Activated T-helper 2 cell treated with anti-CD3 and anti-CD28 coated beads, Interferon-gamma antibody, Interleukin-2, Interleukin-4, amounts not matched to agents 10 μg/mL and 5 μg/mL and 100 μg/mL, durations not matched to agents 14 hours and 24 hours and 36 hours (primary cell): ENCODE measurements at places on chromosomes 5 and 9. TPM values are rescaled to one million over a fixed set of nuclear protein-coding genes. Genes with fewer than 3 reads are reported as not detected.
A peak's percentile ranks its signal among the peaks of the same experiment; 100 is the strongest.

- H3K27ac ChIP-seq, result no peak overlapping the region
- no peak overlapping the region for H3K4me3 ChIP-seq
- no peaks in the 10 kb centered on the region for H3K36me3 ChIP-seq
- H3K4me1 ChIP-seq, result peaks cover 3% of the 10 kb centered on the region
- H3K27me3 ChIP-seq, result peaks cover 7% of the 10 kb centered on the region
These were observed 48.3 kb upstream of the PIK3R1 start for GRCh38 chr5:68167195-68167651.

GRCh38 chr5:67020096-67020615 lies 176.4 kb downstream of the CD180 start:
- peaks cover 8% of the 10 kb centered on the region for H3K4me1 ChIP-seq
- DNase-seq, result no peak
- H3K36me3 ChIP-seq, result no peaks in the 10 kb centered on the region
- no peaks in the 10 kb centered on the region for H3K27me3 ChIP-seq

DNA sequence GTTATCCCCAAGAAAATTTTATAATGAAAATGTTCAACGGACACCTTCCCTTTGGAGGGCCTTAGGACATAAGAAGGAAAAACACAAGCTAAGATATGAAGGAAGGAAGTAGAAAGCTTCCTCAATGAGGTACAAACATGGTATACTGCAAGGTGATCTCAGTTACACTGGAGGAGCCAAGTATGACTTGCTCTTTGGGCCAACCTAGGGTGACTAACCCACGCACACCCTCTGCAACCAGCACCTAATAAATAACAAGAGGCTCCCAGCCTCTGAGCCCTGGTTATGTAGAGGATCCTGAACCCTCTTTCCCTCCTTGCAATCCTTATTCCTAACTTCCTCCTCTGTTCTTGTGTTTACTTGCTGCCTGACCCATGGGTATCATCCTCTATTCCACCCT lies 38.3 kb upstream of the KCNV2 start:
- H3K27ac ChIP-seq, result no peak overlapping the region
- H3K36me3 ChIP-seq, result no peaks in the 10 kb centered on the region
- H3K27me3 ChIP-seq, result peaks cover 7% of the 10 kb centered on the region
- no peak overlapping the region for H3K4me3 ChIP-seq
- H3K4me1 ChIP-seq, result peaks cover 3% of the 10 kb centered on the region

DNA sequence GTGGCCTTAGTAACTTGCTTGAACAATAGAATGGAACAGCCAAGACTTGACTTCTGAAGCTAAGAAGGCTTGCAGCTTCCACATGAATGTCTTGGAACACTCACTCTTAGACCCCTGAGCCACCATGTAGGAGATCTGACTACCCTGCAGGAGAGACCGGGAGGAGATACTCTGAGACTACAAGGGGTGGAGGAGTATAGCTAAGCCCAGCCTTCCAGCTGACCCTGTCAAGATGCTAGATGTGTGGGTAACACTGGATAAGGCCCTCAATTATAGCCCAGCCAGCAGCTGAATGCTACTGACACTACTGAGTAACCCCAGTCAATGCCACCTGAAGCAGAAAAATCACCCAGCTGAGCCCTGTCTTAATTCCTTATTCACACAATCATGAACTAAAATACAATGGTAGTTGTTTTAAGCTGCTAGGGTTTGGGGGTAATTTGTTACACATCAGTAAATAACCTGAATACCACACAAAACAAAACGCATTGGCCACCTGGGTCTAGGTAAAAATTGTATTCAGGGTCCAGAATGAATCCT lies 180.9 kb downstream of the FSTL4 start:
- peaks cover 43% of the 10 kb centered on the region for H3K27me3 ChIP-seq
- no peaks in the 10 kb centered on the region for H3K4me1 ChIP-seq
- no peak overlapping the region for H3K27ac ChIP-seq
- no peak overlapping the region for H3K4me3 ChIP-seq
- H3K36me3 ChIP-seq, result no peaks in the 10 kb centered on the region

SLC9A3 gene
- total RNA-seq, result 2.4 and 2.8 TPM in 2 replicates

TMEM252 gene
- total RNA-seq, result not detected in 2 replicates

SEMA5A gene
- 0.27 and 0.62 TPM in 2 replicates for total RNA-seq

DNA sequence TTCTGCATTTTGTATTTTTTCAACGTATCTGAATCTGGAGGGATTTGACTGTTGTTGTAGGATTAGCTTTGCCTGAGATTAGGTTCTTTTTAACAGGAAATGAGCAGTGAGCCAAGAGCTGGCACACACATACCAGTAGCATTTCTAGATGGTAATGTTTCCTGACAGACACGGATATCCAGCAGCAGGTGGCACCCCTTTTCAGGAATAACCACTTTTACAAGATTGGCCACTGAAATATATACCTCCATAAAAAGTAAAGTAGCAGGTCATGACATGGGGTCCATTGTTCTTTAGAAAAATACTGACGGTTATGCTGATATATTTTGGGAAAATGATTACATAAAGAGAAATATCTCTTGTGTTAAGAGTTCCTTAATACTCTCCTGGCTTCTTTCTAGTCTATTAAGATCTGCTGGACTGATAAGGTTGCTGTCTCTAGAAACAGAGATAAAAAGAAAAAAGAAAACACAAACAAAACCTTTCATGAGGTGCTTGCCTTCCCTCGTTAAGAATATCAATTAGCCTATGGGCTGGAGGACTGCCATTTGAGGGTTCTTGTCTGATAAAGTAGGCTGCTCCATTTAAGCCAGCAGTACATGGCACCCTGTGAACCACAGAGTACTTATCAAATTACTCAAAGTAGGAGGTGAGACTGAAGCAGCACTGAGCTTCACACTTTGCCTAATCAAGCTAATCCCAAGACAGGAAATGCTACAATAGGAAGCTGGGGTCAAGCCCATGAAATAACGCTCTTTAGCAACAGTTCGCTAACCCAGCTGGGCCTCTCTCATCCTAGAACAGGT lies 101.6 kb upstream of the PCA3 start:
- peaks cover 11% of the 10 kb centered on the region for H3K4me1 ChIP-seq
- no peaks in the 10 kb centered on the region for H3K36me3 ChIP-seq
- DNase-seq, result no peak
- peaks cover 6% of the 10 kb centered on the region for H3K27me3 ChIP-seq
- H3K4me3 ChIP-seq, result no peak overlapping the region

CCDC192 gene
- total RNA-seq, result not detected in 2 replicates

- H3K4me3 ChIP-seq, result no peak overlapping the region
- no peaks in the 10 kb centered on the region for H3K36me3 ChIP-seq
- no peak for DNase-seq
- H3K27me3 ChIP-seq, result peaks cover 40% of the 10 kb centered on the region
- no peak overlapping the region for H3K27ac ChIP-seq
These were observed 18.2 kb upstream of the NREP start for GRCh38 chr5:111775224-111775623.

DNA sequence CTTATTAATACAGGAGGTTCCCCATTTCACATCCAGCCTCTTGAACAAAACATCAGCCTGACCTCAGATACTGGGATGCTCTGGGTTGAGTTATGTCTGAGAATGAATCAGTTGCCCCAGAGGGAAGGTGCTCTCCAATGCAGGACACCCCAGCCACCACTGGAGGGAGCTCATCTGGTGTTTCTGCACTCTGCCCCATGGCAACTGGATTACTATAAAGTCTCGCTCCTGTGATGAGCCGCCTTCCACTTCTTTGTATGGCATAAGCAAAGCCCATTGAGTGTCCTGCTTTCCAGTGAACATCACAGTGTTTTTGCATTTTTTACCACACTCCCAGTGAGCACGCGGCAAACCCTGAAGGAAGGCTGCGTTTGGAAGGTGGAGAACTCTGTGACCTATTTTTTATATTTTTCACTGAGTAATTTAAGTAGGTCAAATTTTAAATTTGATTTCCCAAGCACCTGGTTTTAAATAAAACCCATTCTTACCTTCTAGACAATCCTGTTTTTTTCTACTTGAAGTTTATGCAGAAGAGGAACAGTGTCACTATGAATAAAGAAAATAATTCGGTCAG lies 176.9 kb upstream of the WWC1 start:
- no peaks in the 10 kb centered on the region for H3K36me3 ChIP-seq
- H3K27me3 ChIP-seq, result peaks cover 9% of the 10 kb centered on the region
- DNase-seq, result peak; percentile 12
- H3K27ac ChIP-seq, result no peak overlapping the region
- peaks cover 3% of the 10 kb centered on the region for H3K4me1 ChIP-seq

DNA sequence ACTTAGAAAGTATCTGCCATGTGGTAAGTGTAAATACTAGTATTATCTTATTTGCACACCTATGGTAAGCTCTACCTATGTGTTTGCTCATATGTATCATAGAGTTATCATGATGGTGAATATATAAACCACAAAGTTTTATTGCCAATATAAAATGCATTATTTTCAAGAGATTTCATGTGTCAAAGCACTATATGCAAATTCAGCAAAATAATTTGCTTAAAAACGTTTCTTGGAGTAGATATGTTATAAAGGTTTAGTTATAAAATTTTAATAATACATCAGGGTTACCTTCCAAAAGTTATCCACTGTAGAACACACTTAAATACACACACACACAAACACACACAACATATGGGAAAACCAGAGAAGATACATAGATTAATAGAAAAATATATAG lies 1431.7 kb upstream of the C9orf72 start:
- no peaks in the 10 kb centered on the region for H3K4me1 ChIP-seq
- H3K27me3 ChIP-seq, result no peaks in the 10 kb centered on the region
- no peak overlapping the region for H3K4me3 ChIP-seq
- DNase-seq, result no peak

DNA sequence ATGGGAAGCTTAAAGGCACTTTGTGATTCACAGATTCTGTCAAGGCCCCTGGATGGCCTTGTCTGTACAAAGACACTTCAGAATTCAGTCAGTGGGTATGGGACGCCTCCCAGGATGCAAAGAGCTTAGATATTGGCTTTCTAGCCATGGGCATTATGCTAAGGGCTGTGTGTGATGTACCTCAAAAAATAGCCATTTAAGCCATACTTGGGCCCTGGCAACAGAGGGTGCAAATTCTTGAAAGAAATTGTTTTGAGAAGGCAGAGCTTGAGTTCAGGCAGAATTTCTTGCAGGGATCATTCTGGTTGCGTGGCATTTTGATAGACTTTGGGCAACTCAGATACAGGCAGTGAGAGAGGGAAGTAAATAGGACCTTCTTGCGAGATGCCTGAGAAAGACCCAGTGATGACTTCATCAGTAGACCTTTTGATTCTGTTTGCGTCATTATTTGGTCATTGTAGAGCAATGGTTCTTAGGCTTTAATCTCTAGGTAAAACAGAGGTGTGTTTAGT lies 3.9 kb downstream of the CYFIP2 start:
- no peaks in the 10 kb centered on the region for H3K27me3 ChIP-seq
- DNase-seq, result no peak
- H3K27ac ChIP-seq, result peak overlapping the region; percentile 99
- H3K4me3 ChIP-seq, result peak overlapping the region; percentile 74
- peaks cover 78% of the 10 kb centered on the region for H3K4me1 ChIP-seq

DNA sequence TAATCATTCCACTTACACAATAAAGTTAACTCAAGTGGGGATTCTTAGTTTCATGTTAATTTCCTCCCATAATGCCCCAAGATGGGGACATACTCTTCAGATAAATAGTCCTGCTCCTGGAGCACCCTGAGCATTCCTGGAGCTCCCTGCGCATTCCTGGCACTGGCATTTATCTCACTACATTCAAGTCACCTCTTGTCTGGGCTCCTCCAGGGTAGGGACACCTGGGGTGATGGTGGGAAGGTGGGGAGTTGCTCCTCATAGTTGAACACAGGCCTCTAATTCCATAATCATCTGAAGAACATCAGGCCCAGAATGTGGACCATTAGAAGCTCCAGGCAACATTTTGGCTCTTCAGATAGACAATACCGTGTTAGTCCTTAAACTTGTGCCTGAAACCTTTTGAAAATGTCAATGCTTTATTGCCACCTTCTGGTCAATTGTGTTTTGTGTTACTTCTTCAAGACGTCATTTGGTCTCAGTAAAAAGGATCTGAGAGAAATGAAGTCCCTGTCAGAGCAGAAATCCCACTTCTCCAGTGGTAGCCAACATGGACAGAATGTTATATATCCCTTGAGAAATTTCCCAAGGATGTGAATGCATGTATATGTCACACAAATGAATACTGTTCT lies 14.2 kb upstream of the AGGF1 start:
- DNase-seq, result no peak
- H3K4me3 ChIP-seq, result no peak overlapping the region
- H3K36me3 ChIP-seq, result no peaks in the 10 kb centered on the region
- H3K27me3 ChIP-seq, result peaks cover 17% of the 10 kb centered on the region

RNF183 gene
- total RNA-seq, result 0.30 TPM in 1 of 2 replicates, not detected in the other

GRCh38 chr9:113650207-113651131 lies 186.9 kb downstream of the RGS3 start:
- H3K27me3 ChIP-seq, result no peaks in the 10 kb centered on the region
- peaks cover 11% of the 10 kb centered on the region for H3K4me1 ChIP-seq
- no peak overlapping the region for H3K4me3 ChIP-seq
- H3K27ac ChIP-seq, result peak overlapping the region; percentile 14
- H3K36me3 ChIP-seq, result no peaks in the 10 kb centered on the region
- no peak for DNase-seq

DMRTA1 gene
- not detected in 2 replicates for total RNA-seq

EGFL7 gene
- 2.6 and 2.8 TPM in 2 replicates for total RNA-seq

RASEF gene
- total RNA-seq, result not detected in 2 replicates

NR4A3 gene
- 161 and 169 TPM in 2 replicates for total RNA-seq

DNA sequence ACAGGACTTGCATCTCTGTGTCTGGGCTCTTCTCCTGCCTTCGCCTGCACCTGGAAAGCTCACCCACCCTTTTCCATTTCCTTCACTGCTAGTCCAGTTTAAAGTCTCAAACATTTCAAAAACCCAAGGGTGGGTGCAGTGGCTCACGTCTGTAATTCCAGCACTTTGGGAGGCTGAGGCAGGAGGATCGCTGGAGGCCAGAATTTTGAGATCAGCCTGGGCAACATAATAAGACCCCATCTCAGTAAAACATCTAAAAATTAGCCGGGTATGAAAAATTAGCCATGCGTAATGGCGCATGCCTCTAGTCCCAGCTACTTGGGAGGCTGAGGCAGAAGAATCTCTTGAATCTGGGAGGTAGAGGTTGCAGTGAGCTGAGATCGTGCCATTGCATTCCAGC lies 139.9 kb upstream of the RETREG1 start:
- H3K27me3 ChIP-seq, result no peaks in the 10 kb centered on the region
- H3K27ac ChIP-seq, result no peak overlapping the region
- H3K4me1 ChIP-seq, result peaks cover 5% of the 10 kb centered on the region
- no peak overlapping the region for H3K4me3 ChIP-seq

GRCh38 chr5:130502702-130503101 lies 598.4 kb downstream of the CHSY3 start:
- no peaks in the 10 kb centered on the region for H3K36me3 ChIP-seq
- no peaks in the 10 kb centered on the region for H3K4me1 ChIP-seq
- H3K4me3 ChIP-seq, result no peak overlapping the region
- no peak overlapping the region for H3K27ac ChIP-seq
- H3K27me3 ChIP-seq, result no peaks in the 10 kb centered on the region

FOXD4 gene
- total RNA-seq, result 0.09 TPM in 1 of 2 replicates, not detected in the other

GRCh38 chr5:165627548-165628170 lies 2122.2 kb downstream of the MAT2B start:
- H3K27me3 ChIP-seq, result no peaks in the 10 kb centered on the region
- H3K27ac ChIP-seq, result no peak overlapping the region
- no peak overlapping the region for H3K4me3 ChIP-seq
- peaks cover 1% of the 10 kb centered on the region for H3K4me1 ChIP-seq
- DNase-seq, result no peak
